ENCODE measurements at places on chromosomes 12 and 14. TPM values are rescaled to one million over a fixed set of nuclear protein-coding genes. Genes with fewer than 3 reads are reported as not detected.

- DNase-seq: no peak
Observed at GRCh38 chr12:131783915-131784541, 44.2 kb upstream of the MMP17 start.

GRCh38 chr14:76109087-76109880, 42.4 kb upstream of the GPATCH2L start:
- DNase-seq: no peak

DNA sequence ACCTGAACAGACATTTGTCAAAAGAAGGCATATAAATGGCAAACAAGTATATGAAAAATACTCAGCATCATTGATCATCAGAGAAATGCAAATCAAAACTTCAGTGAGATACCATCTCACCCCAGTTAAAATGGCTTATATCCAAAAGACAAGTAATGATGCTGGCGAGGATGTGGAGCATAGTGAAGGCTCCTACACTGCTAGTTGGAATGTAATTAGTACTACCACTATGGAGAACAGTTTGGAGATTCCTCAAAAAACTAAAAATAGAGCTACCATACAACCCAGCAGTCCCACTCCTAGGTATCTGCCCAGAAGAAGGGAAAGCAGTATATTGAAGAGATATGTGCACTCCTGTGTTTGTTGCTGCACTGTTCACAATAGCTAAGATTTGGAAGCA, 146.1 kb downstream of the TGFB3 start:
- DNase-seq: no peak

GRCh38 chr14:89283327-89284060, 133.5 kb downstream of the FOXN3 start:
- no peak for DNase-seq

DNA sequence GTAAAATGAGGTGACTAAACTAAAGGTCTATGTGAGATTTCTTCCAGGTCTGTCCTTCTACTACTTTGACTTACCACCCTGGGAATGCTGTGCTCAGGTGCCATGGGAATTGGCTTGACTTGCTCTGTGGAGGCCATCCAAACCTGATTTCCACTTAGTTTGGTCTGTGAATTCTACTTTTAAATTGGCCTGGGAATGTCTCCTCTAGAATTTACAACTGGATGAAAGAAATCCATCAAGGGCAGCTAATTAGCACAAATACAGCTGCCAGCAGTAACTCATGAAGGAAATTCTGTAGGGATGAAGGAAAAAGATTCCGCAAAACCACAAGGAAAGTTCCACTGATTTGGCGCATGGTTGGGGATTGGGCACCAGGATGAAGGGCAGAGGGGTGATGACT, 31.7 kb upstream of the FRMD6 start:
- no peak for DNase-seq

- DNase-seq: no peak
Observed at GRCh38 chr12:23659131-23659530, 290.3 kb downstream of the SOX5 start.

DNA sequence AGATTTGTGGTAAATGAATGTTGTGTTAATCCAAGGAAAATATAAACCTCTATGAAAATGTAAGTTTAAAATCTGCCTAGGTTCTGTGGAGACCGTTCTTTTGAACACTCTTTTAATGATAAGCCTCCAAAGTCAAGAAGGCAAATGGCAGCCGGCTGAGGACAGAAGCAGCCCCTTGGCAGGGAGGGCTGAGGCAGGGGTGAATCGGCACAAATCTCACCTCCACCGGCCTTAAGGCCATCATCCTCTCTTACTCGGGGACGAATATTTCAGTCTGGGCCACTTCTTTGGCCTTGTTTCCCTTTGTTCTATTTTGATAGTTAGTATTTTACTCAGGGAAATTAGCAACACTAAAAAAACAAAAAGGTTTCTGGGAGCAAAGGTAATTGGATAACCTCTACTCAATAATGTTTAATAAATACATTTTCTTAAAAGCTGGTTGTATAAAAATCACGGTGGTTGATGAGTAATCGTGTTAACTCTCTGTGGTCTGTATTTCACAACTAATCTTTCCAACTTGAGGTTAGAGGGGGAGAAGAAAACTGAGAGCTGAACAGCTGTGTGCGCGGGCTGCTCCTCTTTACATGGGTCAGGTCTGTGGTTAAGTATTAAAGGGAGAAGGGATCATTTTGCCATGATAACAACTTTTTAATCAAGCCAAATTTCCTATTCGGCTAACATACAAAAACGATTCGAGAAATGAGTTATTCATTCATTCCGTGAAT, 18.6 kb downstream of the LGMN start:
- no peak for DNase-seq

GRCh38 chr12:109621211-109621694, 47.7 kb downstream of the MVK start:
- DNase-seq: no peak

DNA sequence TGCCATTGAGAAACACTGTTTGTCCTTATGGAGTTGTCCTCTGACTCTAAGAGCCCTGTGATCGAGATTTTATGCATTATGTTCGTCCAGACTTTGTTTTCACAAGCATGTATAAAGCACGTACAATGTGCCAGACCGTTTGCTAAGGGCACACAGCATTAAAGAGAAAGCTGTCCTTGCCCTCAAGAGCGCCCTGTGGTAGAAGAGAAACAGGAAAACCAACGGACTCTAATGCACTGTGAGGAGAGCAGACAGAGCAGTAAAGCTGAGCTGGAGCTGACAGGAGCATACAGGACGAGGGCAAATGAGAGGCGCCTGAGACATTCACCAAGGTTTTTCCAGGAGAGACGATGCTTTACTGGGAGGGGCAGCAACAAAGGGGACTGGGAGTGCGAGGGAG, 66.2 kb upstream of the OVCH1 start:
- no peak for DNase-seq

DNA sequence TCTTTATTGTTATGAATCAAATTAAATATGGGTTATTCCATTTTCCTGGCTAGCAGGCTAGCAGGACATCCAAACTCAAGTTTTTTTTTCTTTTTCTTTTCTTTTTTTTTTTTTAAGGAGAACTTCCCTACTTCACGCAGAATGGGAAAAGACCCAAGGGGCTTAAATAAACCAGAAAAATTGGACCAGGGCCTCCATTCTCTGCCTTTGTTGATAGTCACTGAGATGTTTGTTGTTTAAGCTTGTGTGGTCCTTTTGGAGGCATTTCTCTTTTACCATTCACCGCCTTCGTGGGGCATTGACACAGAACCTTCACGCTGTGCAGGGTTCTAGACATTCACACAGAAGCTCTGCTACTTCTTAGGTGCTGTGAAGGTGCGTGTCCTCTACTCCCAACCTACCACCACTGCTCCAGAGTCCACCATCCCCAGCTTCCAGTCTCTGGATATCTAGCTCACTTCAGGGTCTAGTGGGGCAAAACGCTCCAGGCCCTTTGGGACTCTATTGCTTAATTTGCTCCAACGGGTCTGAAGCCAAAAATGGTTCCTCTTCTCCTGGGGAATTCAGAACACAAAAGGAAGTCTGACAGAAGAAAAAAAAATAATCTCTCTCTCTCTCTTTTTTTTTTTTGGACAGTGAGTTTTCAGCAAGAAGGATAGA, 301.3 kb downstream of the AEBP2 start:
- no peak for DNase-seq

DNA sequence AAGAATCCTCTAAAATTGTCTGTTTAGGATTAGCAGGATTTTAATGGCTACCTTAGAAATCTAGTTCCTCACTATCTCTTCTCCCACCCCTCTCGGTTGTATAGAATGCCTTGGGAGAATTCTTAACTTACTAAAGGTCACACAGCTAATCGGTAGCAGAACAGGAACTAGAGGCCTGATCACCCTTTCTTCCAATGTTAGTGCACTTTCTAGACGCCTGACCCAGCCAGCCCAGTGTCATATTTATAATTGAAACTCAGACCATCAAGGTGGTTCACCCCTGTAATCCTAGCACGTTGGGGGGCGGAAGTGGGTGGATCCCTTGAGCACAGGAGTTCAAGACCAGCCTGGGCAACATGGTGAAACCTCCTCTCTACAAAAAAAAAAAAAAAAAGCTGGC, 1.7 kb downstream of the TIGAR start:
- no peak for DNase-seq

GRCh38 chr14:54864526-54864925, 38.1 kb downstream of the GCH1 start:
- DNase-seq: no peak

- DNase-seq: no peak
Observed at GRCh38 chr12:113955109-113955970, 10.8 kb downstream of the RBM19 start.

- no peak for DNase-seq
Observed at GRCh38 chr12:82912406-82912805, 225.7 kb downstream of the TMTC2 start.

- DNase-seq: no peak
Observed at GRCh38 chr12:38350342-38351174, 34.0 kb downstream of the ALG10B start.

GRCh38 chr14:95220663-95221231, 63.4 kb upstream of the DICER1 start:
- no peak for DNase-seq

DNA sequence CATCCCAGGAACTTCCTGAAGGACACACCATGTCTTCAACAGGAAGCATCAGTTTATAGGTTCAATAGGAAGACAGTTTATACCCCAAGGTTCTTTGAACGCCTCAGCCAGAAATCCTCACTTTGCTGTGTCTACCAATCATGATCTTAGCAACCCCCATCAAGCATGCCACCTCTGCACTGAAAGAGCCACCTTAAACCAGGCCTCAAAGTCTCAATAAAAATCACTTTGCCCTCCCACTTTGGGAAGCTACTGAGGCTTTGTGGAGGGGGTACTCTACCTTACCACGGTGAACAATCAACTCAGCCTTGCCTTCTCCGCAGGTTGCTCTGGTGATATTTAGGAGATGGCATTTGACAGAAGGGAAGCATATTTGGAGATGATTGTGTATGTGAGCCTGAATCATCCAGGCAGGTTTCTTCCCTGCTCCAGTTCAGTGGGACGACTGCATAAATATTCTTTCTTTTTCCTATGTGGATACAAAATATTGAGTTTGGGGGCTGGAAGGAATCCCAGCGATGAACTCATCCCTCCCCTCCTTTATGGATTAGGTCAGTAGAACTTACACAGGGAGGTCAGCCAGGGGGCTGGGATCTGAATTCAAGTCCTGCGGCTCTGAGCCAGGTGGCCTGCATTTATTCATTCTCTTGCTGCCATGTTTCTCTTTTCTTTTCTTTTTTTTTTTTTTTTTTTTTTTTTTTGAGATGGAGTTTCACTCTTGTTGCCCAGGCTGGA, 42.8 kb upstream of the VASH1 start:
- DNase-seq: no peak

DNA sequence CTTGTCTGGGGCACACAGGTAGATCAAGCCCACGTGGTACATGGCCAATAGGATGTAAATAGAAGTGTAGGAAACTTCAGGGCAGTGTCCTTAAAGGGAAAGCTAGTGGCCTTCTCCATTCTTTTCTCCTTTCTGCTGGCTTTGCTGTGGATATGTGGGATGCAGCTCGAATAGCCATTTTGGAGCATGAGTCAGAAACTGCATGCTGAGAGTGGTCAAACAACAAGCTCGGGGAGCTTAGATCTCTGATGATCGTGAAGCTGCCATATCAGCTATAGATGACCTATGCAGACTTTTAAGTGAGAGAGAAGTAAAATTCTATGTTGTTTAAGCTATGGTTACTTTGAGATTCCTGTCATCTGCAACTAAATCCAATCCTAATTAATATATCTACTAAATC, 241.3 kb upstream of the DAAM1 start:
- no peak for DNase-seq

- no peak for DNase-seq
Observed at GRCh38 chr12:23947395-23947794, 2.1 kb downstream of the SOX5 start.

- DNase-seq: no peak
Observed at GRCh38 chr14:61269321-61270083, 11.6 kb downstream of the TMEM30B start.

- no peak for DNase-seq
Observed at GRCh38 chr12:97127061-97127460, 220.0 kb downstream of the NEDD1 start.

DNA sequence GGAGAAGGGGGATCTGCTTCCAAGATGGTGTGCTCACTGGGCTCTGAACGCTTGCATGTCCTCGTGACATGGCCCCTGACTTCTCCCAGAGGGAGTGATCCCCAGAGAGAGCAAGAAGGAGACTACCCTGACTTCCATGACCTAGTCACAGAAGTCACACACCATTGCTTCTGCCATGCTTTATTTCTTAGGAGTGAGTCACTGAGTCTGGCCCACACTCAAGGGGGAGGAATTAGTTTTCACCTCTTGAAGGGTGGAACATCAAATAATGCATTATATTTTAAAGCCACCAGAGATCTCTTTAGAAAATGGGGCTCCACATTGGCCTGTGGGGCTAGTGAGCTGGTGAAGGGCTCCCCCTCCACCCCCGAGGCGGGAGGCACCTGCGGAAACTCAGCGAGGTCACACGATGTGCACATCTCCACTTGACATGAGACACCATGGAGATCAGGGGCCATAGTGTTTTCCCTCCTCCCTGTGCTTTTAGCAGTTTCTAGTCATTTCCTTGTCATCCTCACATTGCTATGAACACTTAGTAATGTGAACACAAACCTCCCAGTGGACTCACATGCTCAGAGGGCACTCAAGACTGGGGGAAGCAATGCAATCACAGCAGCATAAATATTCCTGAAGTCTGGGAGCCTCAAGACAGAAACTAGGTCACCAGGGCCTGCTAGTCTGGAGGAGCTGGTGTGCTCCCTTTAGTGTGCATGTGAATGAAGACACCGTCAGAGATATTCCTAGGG, 87.4 kb upstream of the FZD10 start:
- no peak for DNase-seq

DNA sequence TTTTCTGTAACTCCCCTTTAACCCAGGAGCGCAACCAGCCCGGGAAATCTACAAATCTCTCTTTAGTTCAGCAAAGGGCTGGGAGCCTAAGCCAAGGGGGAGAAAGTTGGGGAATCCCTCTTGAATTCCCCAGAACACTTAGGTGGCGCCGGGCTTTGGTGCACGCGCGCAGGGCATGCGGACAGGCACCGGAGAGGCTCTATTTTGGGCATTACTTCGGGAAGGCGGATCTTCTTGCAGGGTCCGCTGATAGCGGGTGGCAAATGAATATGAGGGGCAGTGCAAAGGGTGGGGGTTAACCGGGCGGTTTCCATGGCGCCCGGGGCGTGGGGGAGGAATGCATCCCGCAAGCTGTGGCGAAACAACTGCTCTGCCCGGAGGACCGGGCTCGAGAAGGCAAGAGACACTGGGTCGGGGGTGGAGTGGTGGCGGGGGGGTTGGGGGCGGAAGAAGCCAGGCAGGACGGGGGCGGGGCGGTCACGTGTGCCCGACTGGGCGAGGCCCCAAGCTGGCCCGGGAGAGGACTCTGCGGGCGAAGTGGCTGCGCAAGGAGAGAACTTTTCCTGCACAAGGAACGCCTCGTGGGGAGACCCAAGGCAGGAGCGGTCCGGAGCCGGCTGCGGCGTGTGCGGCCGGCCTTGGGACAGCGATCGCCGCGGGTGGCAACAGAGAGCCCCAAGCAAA, at the start of gene FLVCR2:
Gene FLVCR2 (plus strand): TSS at position 519 of the 684 bp plus-strand sequence. CDS start 353 bp downstream, outside the sequence.
- peak; percentile 75 for DNase-seq

RNASE1 gene
- total RNA-seq: 2.2 TPM

TAS2R9 gene
- total RNA-seq: not detected

OASL gene
- total RNA-seq: not detected

CLMN gene
- total RNA-seq: 8.2 TPM

HRK gene
- total RNA-seq: 2.7 TPM

CPNE6 gene
- not detected for total RNA-seq

CFAP251 gene
- total RNA-seq: 2.9 TPM

INHBC gene
- not detected for total RNA-seq

PLA2G1B gene
- not detected for total RNA-seq

All from H1 (cell line).